ENCODE measurements at places on chromosomes 5 and 9. TPM values are rescaled to one million over a fixed set of nuclear protein-coding genes. Genes with fewer than 3 reads are reported as not detected.

DNA sequence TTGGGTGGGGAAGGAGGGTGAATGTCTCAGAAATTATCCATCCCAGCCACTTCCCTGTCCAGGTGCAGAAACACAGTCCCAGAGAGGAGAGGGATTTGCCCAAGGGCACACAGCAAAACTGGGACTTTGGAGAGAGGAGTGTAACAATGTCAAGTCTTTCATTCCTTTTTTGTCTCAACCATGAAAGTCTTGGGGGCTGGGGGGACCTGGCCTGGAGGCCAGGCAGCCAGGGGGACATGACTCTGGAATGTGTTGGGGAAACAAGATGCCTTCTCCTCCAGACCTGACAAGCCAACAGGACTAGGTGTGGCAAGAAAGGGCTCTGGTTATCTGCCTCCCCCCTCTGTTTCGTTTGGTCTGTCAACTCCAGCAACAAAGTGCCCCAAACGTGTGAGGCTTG, 13.9 kb upstream of the HAND1 start:
- DNase-seq = no peak

- no peak for DNase-seq
Measured at GRCh38 chr9:109063760-109064159, 50.5 kb upstream of the CTNNAL1 start.

The TSSK1B gene
- not detected for total RNA-seq

DNA sequence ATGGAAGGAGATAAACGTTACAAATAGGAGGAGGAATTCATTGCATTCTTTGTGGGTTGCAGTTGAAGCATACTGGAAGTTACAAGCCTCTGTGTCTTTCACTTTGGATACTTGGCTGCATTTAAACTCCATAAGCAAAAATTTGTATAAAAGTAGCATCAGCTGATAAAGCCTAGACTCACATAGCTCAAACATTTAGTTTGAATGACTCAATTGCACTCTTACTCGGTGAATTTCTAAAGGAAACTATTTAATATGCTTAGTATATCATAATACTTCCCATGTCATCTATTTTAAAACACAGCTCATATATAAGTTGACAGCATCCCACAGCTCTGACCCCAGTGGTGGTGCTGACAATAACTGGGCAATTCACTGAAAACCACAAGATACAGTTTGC, 596.6 kb upstream of the ZNF608 start:
- no peak for DNase-seq

- DNase-seq = no peak
Measured at GRCh38 chr5:14733661-14734060, 69.1 kb downstream of the OTULIN start.

- no peak for DNase-seq
Measured at GRCh38 chr5:45601424-45601823, 94.8 kb downstream of the HCN1 start.

DNA sequence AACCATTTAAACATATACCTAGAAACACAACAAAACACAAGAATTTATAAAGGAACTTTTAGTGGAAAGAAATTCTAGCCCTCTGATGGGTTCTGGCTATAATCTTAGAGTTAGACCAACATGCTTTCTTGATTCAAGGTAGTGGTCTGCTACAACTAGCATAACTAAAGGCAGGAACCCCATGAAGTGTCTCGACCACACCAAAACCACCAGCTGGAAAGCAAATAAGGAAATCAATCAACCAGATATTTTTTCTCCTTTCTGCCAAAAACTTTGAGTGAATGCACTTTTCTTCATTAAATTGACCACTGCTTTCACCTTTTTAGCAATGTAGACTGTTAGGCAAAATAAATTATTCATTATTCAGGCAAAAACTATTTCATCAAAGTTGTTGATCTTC, 346.4 kb downstream of the EBF1 start:
- no peak for DNase-seq

DNA sequence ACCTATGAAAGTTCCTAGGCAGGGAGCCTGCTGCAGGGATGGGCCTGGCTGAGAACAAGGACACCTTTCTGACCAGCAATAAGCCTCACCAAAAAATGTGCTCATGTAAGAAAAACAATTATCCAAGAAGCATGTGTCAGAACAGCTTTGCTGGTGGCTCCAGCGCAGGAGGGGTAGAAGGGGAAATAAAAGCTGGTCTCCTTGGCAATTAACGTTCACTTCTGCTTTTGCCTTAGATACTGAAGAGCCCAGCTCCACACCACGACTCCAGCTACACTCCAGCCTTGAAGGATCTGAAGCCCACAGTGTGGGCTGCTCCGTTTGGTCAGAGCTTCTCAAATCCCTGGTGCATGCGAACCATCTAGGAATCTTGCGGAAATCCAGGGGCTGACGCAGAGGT, 107.6 kb upstream of the PHYKPL start:
- no peak for DNase-seq

DNA sequence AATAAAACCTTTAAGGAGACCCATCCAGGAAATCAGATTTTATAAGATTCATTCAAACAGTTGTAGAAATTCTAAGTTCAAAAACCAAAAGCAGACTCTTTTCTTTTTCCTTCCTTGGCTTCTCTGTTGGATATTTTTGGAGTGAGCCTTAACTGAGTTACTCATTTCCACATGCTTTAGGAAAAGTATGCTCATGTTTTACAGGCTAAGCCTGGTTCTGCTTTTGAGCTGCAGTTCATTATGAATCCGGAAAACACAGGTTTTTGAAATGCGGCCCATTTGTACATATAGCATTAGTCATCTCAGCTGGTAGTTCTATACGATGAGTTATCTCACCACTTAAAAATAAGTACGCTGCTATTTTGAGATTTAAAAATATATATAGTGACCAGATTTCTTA, 156.6 kb upstream of the DMRT1 start:
- no peak for DNase-seq

DNA sequence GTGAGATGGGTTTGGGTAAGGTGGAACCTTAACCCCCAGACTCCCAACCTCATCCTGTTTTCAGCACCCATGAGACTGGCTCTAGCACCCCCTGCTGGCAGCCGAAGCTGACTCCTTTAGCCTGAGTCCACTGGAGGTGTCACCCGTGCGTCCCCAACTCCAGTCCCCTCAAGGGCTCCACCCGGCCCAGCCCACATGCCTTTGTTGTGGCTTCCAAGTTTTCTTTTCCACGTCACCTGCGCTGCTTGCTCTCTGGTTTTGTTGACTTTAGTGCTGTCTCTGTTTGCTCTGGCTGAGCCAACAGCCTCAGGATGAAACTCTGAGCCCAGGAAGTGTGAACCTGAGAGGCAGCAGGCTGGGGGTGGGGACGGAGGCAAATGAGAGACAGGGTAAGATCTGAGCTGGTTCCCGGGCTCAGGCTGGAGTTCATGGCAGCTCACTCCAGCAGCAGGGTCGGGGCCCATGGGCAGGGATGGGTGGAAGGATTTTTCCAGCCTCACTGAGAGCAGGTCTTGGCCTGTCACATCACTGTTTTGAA, 13.2 kb upstream of the AQP7 start:
- DNase-seq = peak; percentile 88

- DNase-seq = no peak
Measured at GRCh38 chr5:115520191-115520590, 24.4 kb downstream of the FEM1C start.

The CSF1R gene
- total RNA-seq = 1.5 TPM

DNA sequence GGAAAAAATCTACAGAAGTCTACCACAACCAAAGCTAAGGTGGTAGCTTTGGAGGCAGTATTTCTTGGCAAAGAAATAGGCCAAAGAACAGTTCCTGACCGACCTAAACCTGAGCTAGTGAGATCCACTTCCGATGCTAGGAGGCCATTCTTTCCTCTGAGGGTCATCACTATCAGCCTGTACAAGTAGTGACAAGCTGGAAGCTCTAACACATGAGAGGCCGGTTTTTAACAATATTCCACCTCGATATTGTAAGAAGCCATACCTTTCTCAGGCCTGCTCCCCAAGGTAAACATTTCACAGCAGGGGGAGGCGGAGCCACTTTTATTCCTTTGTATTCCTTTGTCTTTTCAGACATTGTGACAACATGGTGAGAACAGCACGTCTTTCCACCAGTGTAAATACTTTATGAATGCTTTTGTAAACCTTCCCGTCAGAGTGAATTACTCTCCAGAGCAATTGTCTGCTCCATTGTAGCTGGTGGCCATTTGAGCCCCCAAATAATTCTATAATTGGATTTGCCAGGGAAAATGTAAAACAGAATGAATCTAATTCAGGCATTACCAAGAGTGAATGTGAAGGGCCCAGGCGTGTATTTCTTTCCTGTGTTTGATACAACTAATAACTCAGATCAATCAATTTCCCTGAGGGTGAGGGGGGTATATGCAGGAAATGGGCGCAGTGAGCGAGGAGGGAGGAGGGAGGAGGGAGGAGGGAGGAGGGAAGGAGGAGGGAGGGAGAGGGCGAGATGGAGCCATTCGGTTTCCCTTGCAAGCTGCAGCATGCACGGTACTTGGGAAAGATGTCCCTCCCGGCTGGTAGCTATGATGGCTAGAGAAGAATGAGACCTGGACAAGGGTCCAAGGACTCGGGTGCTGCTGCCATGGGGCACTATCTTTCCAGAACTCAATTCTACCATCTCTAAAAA, 166.6 kb downstream of the CDK5RAP2 start:
- DNase-seq = no peak
